ENCODE measurements at places on chromosomes 12 and 14. TPM values are rescaled to one million over a fixed set of nuclear protein-coding genes. Genes with fewer than 3 reads are reported as not detected.

The GPRC5D gene
- total RNA-seq, result not detected

The C12orf50 gene
- not detected for total RNA-seq

DNA sequence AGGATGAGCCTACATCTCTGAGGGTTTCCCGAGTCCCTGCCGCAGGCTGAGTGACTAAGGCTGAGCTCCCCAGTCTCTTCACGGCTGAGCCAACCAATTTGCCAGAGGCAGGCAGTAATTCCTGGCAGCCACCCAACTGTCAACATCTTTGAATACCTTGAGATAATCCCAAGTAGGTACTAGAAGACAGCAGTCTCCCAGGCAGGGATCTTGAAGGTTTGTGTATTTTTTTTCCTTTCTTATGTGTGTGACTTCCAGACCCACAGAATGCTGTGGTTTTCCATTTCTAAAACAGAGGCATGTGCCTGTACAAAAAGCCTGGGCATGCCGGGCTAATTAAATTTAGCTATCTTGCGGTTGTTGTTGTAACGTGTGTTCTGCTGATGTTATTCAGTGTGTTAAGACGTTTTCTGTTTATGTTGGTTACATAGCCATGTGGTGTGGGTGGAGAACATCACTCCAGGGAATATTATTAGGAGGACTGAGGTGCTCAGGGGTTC is 155.5 kb downstream of the ANO2 start:
- peak; percentile 46 for DNase-seq
- H3K4me3 ChIP-seq, result no peak overlapping the region
- no peak overlapping the region for H3K27ac ChIP-seq
- H3K36me3 ChIP-seq, result no peaks in the 10 kb centered on the region
- peaks cover 5% of the 10 kb centered on the region for H3K27me3 ChIP-seq

- H3K4me3 ChIP-seq, result peak overlapping the region; percentile 13
- peak overlapping the region; percentile 93 for H3K27ac ChIP-seq
- H3K36me3 ChIP-seq, result no peaks in the 10 kb centered on the region
- peaks cover 20% of the 10 kb centered on the region for H3K4me1 ChIP-seq
These were observed 40.7 kb upstream of the MTERF2 start for GRCh38 chr12:107027636-107028053.

GRCh38 chr12:101863981-101864380 is 13.4 kb upstream of the DRAM1 start:
- H3K4me1 ChIP-seq, result no peaks in the 10 kb centered on the region
- no peaks in the 10 kb centered on the region for H3K36me3 ChIP-seq
- no peak for DNase-seq
- H3K27me3 ChIP-seq, result no peaks in the 10 kb centered on the region
- no peak overlapping the region for H3K27ac ChIP-seq

- no peaks in the 10 kb centered on the region for H3K27me3 ChIP-seq
- no peak overlapping the region for H3K27ac ChIP-seq
- H3K36me3 ChIP-seq, result no peaks in the 10 kb centered on the region
- no peak overlapping the region for H3K4me3 ChIP-seq
- no peaks in the 10 kb centered on the region for H3K4me1 ChIP-seq
- peak; percentile 78 for DNase-seq
These were observed 1097.4 kb upstream of the TMEM132C start for GRCh38 chr12:127169321-127170181.

- no peak overlapping the region for H3K4me3 ChIP-seq
- no peak overlapping the region for H3K27ac ChIP-seq
- H3K4me1 ChIP-seq, result peaks cover 11% of the 10 kb centered on the region
These were observed 18.0 kb upstream of the TCP11L2 start for GRCh38 chr12:106284358-106285105.

DNA sequence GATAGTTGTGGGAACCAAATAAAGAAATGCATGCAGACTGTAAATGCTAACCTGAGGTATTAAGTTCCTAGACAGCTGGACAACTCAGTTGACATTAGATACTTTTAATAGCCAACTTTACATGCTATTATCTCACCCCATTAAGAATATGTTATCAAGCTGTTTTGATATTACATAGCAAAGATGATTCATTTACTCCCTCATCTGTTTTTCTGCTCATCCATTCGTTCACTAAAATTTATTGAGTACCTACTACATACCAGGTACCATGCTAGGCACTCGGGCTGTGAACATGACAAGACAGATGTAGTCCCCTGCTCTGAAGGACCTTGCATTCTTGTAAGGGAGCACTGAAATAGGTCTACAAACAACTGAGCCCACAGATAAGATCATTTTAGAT is 192.4 kb downstream of the DACT1 start:
- no peak for DNase-seq
- H3K4me3 ChIP-seq, result no peak overlapping the region
- H3K27me3 ChIP-seq, result no peaks in the 10 kb centered on the region
- no peak overlapping the region for H3K27ac ChIP-seq

DNA sequence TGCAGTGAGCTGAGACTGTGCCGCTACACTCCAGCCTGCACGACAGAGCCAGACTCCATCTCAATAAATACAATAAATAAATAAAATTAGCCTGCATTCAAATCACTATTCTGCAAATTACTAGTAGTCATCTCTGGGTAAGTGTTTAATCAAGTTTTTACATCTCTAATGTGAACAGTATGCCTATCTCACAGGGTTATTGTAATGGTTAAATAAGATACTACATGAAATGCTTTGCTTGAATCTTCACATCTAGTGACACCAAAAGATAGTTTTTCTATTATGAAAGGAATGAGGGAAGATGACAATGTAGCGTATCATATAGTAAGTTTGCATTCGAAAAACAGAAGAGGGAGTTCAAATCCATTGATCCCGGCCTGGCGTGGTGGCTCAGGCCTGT is 2.1 kb downstream of the SRSF9 start:
- H3K4me3 ChIP-seq, result no peak overlapping the region
- peaks cover 35% of the 10 kb centered on the region for H3K36me3 ChIP-seq
- H3K27ac ChIP-seq, result no peak overlapping the region
- no peaks in the 10 kb centered on the region for H3K27me3 ChIP-seq
- peaks cover 9% of the 10 kb centered on the region for H3K4me1 ChIP-seq

DNA sequence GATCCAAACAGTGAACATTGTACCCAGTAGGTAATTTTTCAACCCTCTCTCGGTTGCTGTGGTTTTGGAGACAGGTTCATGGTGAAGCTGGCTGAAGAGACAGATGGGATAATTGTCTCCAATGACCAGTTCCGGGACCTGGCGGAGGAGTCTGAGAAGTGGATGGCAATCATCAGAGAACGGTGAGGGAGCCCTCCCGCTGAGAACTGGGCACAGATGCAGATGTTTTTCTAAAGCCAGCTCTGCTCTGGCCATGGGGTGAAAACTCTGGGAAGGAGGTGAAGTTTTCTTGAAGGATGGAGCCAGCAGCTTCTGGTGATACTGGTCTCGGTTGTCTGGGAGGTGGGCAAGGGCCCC is 6.2 kb downstream of the KHNYN start:
- H3K4me3 ChIP-seq, result no peak overlapping the region
- no peak overlapping the region for H3K27ac ChIP-seq
- peaks cover 21% of the 10 kb centered on the region for H3K4me1 ChIP-seq
- H3K27me3 ChIP-seq, result no peaks in the 10 kb centered on the region
- H3K36me3 ChIP-seq, result peaks cover 43% of the 10 kb centered on the region
- no peak for DNase-seq

DNA sequence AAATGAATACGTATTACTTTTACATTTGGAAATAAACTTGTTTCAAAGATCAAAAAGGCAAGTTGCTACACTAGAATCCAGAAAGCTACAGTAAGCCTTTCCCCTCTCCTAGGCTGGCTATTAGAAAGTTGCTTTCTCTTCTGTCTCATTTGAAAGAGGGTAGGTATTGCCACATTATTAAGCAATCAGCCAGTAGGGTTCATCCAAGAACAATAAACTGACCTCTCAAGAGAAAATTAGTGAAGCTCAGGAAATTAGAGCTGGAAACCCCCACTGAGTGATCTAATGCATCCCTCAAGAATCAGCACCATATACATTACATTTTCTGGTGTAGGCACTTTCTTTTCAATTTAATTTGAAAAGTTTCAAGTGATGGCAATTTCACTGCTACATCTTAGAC is 4.5 kb upstream of the TMEM233 start:
- no peak overlapping the region for H3K4me3 ChIP-seq
- H3K36me3 ChIP-seq, result no peaks in the 10 kb centered on the region
- no peak overlapping the region for H3K27ac ChIP-seq
- peaks cover 4% of the 10 kb centered on the region for H3K27me3 ChIP-seq

GRCh38 chr14:54808326-54809161 is 94.1 kb downstream of the GCH1 start:
- no peak overlapping the region for H3K27ac ChIP-seq
- peaks cover 3% of the 10 kb centered on the region for H3K27me3 ChIP-seq
- H3K36me3 ChIP-seq, result no peaks in the 10 kb centered on the region
- H3K4me3 ChIP-seq, result no peak overlapping the region

DNA sequence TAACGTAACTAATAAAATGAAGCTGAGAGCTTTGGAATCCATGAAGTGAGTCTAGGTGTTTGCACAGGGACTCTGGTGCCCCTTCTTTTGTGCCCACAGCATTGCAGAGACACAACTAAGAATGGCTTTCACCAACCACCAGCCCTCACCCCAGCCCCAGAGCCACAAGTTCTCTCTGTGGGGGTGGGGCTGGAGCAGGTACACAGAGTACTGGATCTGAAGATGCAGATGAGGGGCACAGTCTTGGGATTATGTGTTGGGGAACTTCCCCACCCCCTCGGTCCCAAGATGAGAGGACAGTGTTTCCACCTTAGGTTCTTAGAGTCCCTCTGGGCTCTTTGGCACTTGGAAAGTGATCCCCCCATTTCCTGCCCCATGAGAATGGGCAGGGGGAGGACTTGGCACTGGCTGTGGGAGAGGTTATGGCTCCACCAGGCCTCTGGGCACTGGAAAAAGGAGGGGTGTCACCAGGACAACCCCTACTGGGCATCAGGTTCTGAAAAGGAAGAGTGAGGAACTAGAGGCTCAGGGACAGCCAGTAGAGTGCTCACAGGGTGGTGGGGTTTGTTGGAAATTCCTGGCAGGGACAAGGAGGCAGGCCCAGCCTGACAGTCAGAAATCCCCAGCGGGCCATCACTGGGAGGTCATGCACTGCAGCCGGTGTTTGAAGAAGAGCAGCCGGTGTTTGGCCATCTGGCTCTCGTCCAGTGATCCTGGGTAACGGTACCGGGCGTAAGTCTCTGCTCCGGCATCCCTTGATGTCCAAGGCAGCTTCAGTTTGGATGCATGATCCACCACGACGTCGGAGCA is 6.7 kb downstream of the B4GALNT1 start:
- H3K36me3 ChIP-seq, result no peaks in the 10 kb centered on the region
- no peak for DNase-seq
- H3K4me1 ChIP-seq, result peaks cover 3% of the 10 kb centered on the region
- peaks cover 77% of the 10 kb centered on the region for H3K27me3 ChIP-seq
- no peak overlapping the region for H3K4me3 ChIP-seq

DNA sequence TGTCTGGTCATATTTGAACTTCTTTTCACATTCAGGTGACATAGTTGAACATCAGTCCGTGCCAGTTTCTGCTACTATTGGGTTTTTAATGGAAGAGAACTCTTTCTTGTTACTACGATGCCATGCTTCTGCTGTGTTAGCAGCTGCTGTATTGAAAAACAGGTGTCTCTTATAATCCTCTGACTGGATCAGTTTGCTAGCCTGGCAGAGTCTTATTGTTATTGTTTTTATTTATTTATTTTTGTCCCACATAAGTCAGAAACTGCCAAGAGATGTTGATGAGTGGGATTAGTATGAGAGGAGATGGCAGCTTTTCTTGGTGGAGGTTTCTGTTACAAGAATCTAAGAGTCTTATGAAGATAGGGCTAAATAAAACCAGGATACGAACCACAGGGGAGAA is 14.6 kb downstream of the ETV6 start:
- H3K27ac ChIP-seq, result no peak overlapping the region
- no peaks in the 10 kb centered on the region for H3K27me3 ChIP-seq
- peaks cover 14% of the 10 kb centered on the region for H3K4me1 ChIP-seq
- H3K36me3 ChIP-seq, result peaks cover 8% of the 10 kb centered on the region
- H3K4me3 ChIP-seq, result no peak overlapping the region

DNA sequence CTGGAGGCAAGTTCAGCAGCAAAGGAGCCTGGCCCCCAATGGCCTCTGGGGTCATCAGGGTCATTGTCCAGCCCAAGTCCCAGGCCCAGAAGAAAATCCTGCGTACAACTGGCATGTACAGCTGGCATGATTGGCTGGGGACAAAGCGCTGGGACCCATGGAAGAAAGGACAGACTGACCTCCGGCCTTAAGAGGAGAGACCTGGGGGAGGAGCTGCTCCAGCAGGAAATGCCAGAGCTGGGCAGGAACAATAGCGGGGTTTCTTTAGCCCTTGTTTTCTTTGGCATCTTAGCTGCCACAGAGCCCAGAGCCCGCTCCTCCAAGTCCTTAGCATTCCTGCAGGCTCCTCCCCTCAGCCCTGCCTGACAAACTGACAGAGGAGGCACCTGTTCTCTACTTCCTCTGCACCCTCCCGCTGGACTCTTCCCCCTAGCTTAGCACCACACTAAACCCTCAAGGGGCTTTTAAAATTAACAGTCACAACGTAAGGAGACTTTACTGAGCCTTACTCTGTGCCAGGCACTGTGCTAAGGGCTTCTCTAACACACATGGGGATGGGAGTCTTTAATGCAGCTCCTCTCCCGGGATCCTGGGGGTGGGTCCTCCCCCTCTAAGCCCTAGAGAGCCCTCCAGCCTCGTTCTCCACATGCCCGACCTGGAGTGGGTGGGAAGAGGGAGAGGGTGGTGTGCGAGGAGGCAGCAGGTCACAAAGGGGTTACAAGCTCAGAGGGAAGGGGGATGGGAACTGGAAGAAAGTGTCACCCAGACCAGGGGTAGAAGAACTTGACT is 1.8 kb upstream of the AQP5 start:
- peak; percentile 44 for DNase-seq
- H3K27ac ChIP-seq, result no peak overlapping the region
- H3K27me3 ChIP-seq, result peaks cover 39% of the 10 kb centered on the region
- no peaks in the 10 kb centered on the region for H3K36me3 ChIP-seq

DNA sequence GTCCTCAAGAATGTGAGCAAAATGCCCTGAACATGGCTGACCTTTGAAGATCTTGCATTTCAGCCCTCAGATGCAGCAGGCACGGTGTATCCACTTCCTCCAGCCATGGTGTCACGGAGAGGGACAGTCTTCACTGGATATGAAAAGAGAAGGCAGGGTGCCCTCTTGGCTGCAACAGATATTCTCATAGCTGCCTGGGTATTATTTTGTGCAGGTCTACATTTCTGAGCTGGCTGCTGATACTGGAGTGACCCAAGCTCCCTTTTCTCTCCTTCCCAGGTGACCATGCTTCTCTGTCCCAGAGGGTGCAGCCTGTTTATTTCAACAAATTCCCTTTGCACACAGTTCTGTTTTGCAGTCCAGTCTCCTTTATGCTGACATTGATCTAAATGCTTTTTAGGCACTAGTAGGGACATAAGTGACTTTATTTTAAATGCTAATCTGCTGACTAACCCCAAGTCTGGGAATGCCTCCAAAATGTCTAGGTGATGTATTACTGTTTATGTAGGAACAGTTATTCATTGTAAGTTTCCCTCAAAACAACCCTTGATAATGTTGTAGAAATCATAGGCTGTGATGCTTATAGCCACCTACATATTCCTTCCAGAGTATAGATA is 17.4 kb upstream of the PYGL start:
- H3K27ac ChIP-seq, result peak overlapping the region; percentile 36
- no peaks in the 10 kb centered on the region for H3K36me3 ChIP-seq
- H3K4me1 ChIP-seq, result peaks cover 26% of the 10 kb centered on the region
- peak overlapping the region; percentile 27 for H3K4me3 ChIP-seq
- no peaks in the 10 kb centered on the region for H3K27me3 ChIP-seq
